C1 segment of cervical spinal cord (tissue), 14 donors: ENCODE measurements at places on chromosomes 1 and 21.
A peak's percentile ranks its signal among the peaks of the same experiment; 100 is the strongest.

DNA sequence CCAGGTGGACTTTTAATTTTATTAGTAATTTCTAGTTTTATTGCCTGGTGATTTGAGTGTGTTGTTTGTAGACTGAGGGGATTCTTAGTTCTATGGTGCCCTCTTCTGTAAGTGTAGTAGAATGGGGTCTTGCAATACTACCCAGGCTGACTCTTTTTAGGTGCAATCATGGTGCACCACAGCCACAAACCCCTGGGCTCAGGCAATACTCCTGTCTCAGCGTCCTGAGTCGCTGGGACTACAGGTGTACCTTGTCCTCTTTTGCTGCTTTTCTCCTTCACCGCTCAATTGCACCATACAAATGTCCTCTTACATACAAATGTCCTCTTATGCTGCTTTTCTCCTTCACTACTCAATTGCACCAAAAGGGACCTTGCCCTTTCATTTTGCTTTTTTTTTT is 43.1 kb downstream of the SCP2 start:
- DNase-seq = no peak

GRCh38 chr1:41792485-41792770 is 126.3 kb downstream of the HIVEP3 start:
- DNase-seq = no peak

- DNase-seq = no peak
Observed at GRCh38 chr1:171919891-171920887, 78.9 kb downstream of the DNM3 start.

- DNase-seq = no peak
Observed at GRCh38 chr21:40846103-40846502, 855 bp downstream of the DSCAM start.

- no peak for DNase-seq
Observed at GRCh38 chr1:219988387-219988786, 57.9 kb downstream of the EPRS1 start.

GRCh38 chr1:166915941-166916340 is 39.9 kb upstream of the TADA1 start:
- no peak for DNase-seq

DNA sequence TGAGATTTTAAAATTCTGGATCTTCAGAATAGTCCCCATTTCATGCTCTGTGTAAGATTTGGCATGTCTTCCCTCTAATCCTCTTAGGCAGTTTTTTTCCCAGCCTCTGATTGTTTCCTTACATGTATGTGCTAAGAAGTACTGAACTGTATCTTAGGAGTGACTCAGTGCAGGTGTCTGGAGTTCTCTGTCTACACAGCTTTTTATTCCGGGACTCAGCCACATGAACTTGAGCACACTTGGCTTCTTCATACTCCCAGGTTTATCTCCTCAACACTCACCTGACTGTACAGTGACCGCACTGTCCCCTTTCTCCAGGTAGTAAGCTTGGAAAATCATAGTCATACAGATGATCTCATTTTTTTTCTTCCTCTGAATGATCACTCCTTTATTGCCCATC is 50.7 kb downstream of the SYT14 start:
- DNase-seq = no peak

GRCh38 chr1:206686478-206687249 is 2.0 kb downstream of the MAPKAPK2 start:
- no peak for DNase-seq

- no peak for DNase-seq
Observed at GRCh38 chr1:226108935-226109828, 46.7 kb downstream of the H3-3A start.

- no peak for DNase-seq
Observed at GRCh38 chr1:28296401-28297261, 32.2 kb upstream of the MED18 start.

GRCh38 chr1:198068285-198068684 is 88.5 kb upstream of the NEK7 start:
- DNase-seq = no peak

GRCh38 chr1:212294983-212295382 is 9.8 kb downstream of the PPP2R5A start:
- no peak for DNase-seq

DNA sequence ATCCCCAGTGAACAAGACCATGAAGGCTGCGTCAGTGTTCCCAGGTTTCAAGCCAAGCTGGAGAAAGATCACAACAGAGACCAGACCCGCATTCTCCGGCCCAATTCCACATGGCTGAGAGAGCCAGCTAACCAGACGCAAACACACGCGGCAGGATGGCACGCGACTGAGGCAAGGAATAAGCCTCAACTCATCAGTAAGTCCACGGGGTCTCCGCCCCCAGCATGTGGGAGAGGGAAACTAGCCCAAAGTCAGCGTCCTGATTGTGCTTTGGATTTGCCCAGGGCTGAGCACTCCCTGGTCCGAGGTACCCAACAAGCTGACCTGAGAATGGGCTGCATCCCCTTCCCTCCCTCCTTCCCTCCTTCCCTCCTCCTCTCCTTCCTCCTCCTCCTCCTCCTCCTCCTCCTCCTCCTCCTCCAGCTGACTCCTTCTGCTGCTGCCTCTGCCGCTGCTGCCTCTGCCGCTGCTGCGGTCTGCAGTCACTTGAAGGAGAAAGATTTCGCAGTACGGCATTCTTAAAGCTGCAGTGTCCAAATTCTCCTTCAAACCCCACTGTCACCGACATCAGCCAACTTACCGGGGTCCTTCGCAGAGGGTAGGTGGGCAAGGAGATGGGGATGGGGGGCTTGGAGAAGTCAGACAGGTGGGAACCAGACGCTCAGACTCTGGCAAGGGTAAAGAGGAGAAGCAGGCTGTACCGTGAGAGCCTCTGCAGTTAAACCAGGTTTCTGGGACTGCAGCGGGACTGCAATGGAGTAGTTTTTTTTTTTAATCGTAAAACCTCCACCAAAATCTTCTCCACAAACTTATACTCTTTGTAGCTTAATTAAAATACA is 33.0 kb upstream of the H6PD start:
- no peak for DNase-seq

DNA sequence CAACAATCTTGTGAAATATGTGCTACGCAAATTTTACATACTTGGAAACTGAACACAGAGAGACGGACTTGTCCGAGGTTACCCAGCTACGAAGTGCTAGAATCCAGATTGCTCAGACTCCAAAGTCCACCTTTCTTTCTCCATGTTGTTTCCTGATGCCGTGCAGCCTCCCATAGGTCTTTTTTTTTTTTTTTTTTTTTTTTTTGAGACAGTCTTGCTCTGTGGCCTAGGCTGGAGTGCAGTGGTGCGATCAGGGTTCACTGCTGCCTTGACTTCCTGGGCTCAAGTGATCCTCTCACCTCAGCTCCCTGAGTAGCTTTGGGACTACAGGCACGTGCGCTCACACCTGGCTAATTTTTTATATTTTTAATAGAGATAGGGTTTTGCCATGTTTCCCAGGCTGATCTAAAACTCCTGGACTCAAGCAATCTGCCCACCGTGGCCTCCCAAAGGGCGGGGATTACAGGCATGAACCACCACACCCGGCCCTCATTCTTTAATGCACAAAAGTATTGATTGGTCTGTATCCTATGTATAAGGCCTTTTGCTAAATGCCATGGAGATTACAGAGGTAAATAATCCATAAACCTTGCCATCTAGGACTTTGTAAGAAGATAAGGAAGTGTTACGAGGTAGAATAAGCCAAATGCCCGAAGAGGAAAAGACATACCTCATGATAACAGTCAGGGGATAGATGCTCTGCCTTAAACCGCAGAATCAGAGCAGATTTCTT is 92.8 kb downstream of the C1orf21 start:
- DNase-seq = no peak

DNA sequence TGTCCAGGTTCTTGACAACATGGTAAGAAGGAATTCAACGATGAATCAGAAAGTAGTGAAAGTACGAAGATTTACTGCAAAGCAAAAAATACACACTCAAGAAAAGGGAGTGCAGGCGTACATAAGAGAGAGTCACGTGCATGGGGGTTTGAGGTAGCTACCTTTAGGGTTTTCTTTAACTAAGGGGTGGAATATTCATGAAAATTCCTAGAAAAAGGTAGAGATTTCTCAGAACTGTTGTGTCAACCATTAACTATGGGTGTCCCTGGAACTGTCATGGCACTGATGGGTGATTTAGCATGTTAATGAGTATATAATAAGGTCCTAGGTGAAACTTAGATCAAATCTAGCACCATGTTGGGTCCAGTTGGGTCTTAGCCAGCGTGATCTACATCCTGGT is 22.5 kb upstream of the SYDE2 start:
- DNase-seq = no peak

- no peak for DNase-seq
Observed at GRCh38 chr1:232634096-232634495, 4.2 kb upstream of the SIPA1L2 start.

- no peak for DNase-seq
Observed at GRCh38 chr1:59008599-59009347, 224.9 kb upstream of the JUN start.

DNA sequence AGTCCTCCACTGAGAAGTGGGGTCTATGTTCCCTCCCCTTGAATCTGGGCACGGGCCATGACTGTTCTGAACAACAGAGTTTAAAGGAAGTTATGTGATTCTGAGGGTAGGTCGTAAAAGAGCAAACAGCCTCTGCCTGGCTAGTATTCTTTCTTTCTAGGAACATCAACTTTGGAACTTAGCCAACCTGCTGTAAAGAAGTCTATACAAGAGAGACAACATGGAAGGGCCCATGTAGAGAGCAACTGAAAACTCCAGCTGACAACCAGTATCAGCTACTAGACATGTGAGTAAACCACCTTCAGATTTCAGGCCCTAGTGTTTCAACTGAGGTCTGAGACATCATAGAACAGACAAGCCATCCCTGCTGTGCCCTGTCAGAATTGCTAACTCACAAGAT is 7.5 kb downstream of the SELENOF start:
- no peak for DNase-seq

DNA sequence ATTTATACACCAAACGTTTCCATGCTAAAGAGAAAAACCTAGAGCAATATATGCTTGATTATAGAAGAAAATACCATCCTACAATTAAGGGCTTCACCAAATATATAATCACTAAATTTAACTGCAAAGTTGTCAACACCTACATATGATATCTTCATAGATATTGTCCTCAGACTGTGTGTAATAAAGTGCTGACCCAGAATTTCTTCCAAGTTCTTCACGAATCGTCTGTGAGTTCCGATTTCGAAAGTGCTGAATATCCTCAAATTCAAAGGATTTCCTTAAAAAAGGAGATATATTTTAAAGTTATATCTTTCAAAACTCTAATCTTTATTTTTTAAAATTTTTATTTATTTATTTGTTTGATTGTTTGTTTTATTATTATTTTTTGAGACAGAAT is 41.9 kb upstream of the BCAS2 start:
- DNase-seq = no peak

DNA sequence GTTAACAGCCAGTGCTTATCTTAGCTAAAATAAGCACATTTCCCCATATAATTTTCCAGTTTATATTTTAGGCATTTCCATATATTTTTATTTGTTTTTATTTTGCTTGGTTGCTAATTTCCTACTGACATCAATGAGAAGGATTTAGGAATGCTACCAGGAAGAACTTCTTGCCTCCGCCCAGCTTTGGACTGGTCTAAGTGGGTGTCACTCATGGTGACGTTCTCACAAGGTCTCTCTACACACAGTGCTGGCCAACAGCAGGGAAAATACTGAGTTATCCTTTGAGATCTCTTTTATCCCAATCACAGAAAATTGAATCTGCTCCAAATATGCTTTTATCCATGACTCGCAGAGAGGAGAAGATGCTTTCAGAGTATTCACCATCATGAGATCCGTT is 13.2 kb downstream of the MX1 start:
- no peak for DNase-seq

- DNase-seq = no peak
Observed at GRCh38 chr21:14987370-14988170, 77.2 kb downstream of the NRIP1 start.

- DNase-seq = no peak
Observed at GRCh38 chr1:222372221-222372620, 175.7 kb downstream of the HHIPL2 start.

GRCh38 chr1:54479841-54480524 is 68.0 kb upstream of the ACOT11 start:
- peak; percentile 45 for DNase-seq

DNA sequence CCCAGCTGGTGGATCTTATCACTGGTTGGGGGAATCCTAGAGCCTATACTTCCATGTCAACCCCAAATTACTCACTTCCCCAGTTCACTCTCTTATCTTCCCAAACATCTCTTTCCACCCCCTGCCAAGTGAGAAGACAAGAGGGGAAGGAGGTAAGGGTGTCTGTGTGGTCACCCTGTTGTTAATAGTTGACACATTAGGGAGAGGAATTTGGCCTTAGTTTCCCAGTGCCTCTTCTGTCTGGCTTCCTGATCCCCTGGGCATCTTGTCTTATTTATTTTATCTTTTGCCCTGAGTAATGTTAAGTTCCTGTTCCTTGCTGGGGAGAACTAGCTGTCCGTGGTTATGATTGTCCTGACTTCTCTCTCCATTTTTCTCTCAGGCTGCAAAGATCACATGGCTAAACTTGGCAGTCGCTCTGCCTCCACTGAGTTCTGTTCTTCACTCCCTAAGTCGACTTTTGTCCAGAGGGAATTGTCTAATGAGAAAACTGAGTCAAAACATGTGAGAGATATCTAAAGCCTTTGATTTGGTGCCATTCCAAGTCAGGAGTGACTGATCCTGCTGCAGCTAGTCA is 157.1 kb upstream of the SYT6 start:
- DNase-seq = no peak

DNA sequence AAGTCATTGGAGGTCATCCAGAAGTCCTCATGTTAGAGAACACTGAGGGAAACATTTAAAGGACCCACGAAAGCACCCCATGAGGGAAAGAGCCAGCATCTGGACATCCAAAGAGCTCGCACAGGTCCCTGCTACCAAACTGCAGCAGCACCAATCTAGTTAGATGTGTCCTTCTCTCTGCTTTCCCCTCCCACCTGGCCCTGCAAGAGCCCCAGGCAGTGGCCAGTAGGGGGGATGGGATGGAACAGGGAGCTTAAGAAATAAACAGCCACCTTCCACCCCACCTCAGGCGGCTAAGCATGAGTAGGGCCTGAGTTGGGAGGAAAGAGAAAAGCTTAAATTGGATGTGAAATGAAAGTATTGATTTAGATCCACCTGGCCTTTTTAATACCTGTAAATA is 175.9 kb upstream of the KCND3 start:
- no peak for DNase-seq

DNA sequence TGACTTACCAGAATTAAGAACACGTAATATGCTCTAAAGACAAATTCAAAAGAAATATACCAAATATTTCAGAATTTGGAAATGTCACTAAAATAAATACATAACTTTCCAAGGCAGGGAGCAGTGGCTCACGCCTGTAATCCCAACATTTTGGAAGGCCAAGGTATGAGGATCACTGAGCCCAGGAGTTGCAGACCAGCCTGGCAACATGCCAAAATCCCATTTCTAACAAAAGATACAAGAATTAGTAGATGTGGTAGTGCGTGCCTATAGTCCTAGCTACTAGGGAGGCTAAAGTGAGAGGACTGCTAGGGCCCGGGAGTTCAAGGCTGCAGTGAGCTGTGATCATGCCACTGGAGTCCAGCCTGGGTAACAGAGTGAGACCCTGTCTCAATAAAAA is 11.7 kb downstream of the LUZP1 start:
- no peak for DNase-seq

GRCh38 chr1:156600733-156601121 is 552 bp downstream of the GPATCH4 start:
- no peak for DNase-seq

GRCh38 chr1:119743776-119744597 is 24.7 kb downstream of the HMGCS2 start:
- peak; percentile 59 for DNase-seq
